ENCODE measurements at places on chromosomes 1 and 21.
A peak's percentile ranks its signal among the peaks of the same experiment; 100 is the strongest.

DNA sequence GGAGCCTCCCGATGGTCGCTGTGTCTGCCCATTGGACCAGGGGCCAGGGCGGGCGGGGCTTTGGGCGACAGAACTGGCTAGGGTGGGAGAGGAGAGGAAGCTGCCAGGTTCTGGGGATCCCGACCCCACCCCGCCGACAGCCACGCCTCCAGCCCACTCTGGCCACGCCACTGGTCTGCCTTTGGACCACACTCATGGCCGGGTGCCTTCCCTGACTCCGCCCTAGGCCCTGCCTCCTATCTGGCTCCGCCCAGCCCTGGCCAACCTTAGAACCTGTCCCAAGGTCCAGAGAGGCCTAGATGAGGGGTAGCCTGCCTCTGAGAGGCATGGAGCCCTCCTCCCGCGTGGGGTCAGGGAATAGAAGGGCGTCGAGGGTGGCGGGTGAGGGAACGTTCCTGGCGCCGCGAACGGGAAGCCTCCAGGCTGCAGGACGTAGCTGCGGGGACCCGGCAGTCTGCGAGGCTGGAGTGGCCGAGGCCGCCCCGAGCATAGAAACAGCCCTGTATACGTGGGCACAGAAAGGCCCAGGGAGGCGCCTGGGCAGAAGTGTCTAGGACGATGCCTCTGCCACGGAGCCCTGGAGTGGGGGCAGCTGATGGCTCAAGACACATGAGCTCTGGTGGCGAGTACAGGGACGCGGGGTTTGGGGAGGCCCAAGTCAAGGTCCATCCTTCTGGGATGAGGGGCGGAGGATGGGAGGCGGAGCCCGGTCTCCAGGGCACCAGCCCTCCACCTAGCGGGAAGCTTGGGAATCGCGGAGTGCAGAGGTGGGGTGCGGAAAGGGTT, 11.5 kb upstream of the COL16A1 start:
- peak; percentile 89 for DNase-seq

DNA sequence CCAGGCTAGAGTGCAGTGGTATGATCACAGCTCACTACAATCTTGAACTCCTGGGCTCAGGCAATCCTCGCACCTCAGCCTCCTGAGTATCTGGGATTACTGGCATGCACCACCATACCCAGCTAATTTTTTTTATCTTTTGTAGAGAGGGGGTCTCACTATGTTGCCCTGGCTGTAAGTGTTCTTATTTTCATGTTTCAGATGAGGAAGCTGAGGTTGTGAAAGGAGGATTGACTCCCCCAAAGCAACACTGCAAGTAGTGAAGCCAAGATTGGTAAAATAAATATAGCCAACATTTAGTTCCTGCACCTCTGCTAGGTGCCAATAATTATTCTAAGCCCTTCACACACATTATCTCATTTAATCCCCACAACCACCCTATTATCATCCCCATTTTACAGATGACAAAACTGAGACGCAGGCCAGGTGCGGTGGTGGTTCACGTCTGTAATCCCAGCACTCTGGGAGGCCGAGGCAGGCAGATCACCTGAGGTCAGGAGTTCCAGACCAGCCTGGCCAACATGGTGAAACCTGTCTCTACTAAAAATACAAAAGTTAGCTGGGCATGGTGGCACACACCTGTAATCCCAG, 2.1 kb downstream of the PMVK start:
- no peak for DNase-seq

DNA sequence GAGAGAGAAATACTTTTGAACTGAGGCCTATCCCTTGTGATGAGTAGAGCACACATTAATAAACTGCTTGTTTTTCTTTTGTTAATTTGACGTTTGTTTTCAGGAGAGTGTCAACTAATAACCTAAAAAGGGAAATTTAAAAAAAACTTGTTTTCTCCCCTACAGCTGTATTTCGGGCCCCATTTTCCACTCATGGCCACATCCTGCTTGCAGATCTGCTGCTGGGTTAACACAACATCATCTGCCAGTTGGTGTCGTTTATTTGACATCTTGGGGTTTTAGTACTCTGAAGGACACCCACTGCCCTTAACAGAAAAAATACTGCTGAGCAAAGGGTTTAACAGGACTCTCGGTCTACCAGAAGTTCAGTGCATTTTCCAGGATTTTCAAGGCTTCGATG, 848 bp upstream of the PYHIN1 start:
- no peak for DNase-seq

GRCh38 chr1:214228976-214229375, 52.0 kb upstream of the SMYD2 start:
- DNase-seq = no peak

DNA sequence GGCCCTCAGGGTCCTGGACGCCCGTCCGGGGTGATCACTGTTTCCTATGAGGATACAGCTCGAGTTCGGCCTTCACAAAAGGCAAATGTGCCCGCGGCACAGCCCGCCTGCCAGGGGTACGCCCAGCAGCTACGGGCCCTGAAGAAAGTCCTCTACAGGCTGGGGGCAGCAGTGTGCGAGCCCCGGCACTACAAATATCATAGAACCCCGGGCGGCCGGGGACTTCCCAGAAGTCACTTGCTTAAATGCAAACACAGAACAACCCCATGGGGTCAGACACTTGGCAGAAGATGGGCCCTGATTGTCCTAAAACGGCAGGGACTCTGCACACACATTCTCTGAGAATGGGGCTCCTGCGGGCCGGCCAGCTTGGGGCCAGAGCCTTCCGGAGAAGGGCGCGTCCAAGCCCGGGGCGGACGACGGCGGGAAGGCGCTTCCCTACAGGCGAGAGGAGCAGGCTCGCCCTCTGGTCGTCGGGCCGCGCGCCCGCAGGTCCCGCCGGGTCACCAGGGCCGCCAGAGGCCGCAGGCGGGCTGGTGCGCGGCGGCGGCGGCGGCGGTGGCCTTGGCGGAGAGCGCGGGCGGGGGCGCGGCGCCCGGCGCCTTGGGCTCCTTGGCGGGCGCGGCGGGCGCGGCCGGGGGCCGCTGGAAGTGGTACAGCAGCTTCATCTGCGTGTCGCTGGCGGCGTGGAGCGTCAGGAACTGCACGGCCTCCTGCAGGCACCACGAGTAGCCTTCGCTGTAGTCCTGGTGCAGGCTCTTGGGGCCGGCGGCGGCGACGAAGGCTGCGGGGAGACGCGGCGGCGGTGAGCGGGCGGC, 888 bp downstream of the HES5 start:
- DNase-seq = no peak

GRCh38 chr1:24100945-24101737, 10.8 kb downstream of the MYOM3 start:
- DNase-seq = no peak

DNA sequence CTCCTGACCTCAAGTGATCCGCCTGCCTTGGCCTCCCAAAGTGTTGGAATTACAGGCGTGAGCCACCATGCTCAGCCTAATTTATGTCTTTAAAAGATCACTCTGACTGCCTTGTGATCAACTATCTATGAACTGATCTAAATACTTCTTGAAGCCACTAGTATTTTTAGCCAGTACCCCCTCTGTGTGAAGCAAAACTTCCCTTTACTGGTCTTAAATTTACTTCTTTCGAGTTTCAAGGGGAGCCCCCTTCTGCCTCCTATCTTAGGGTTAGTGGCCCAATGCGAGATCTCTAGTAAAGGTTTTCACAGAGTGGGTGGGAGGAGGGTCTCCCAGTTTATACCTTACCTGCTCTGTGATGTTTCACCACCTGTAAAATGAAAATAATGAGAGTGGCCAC, 66.1 kb upstream of the RPL11 start:
- DNase-seq = no peak

Measured in head of caudate nucleus (tissue), 42 donors.